NCI-H226 (cell line): ENCODE measurements at places on chromosomes 4 and X.

DNA sequence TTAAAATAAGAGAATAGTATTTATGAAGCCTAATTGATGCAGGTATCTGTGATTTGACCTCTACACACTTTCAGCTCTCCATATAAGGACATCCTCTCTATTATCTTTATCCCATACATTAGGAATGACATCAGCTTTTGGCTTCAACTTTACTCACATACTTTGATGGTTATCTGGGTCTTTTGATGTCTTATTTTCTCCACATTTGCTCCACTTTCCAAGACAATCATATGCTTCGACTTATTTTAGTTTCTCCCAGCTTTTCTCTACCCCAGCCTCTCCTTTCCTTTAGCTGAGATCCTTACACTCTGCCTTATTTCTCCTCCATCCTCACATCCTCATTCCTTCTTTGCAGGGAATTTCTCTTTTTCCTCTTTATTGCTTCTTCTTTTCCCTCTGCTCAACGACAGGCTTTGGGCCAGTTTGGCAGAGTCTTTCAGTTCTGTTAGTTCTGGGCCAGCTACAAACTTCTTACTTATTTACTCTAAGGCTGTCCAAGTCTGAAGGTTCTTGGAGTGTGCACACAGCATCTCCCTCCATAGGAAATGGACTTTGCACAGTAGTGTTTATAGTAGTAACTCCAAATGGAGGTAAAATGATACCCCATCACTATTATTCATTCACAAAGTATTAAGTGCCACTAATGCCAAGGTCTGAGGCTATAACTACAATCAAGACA, 50.5 kb downstream of the SLC4A4 start:
- DNase-seq, result no peak

DNA sequence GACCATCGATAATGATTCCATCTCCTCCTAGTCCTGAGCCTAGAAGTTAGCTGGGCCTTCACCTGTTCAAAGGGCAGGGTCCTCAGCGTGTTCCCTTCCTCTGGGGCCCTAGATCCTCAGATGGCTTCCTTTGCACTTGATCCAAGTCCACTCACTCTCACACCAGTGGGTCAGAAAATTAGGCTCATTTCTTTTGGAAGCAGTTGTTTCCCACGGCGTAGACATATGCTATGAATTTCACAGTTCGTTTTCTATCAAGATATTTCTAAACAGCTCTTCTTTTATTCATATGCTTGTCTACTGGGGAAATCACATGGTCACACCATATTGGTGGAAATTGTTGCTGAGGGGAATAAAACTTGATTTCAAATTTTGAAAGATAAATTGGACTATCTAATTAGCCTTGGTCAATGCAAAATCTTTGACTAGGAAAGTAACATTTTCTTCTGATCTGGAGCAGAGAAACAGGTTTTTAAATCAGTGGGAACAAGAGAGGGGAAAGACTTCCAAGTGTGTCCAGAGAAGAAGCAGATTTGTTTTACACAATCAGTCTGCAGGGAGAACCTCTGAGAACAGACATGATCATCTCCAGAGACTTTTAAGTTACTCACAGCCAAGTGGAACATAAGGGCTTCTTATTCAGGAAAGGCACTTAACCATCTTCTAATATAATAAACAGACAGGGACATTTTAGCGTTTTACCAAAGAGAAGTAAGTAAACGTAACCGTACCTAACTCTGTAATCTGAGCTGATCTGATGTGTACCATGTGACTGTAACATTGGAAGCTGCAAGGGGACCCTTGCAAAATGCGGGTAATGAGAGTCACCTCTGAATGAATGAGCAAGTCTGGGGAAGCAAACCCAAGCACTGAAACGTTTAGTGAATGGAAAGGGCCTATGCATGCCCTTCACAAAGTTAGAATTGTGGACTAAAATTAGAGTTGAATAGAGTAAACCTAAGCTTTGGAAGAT, 455.7 kb upstream of the FAT1 start:
- DNase-seq, result no peak

DNA sequence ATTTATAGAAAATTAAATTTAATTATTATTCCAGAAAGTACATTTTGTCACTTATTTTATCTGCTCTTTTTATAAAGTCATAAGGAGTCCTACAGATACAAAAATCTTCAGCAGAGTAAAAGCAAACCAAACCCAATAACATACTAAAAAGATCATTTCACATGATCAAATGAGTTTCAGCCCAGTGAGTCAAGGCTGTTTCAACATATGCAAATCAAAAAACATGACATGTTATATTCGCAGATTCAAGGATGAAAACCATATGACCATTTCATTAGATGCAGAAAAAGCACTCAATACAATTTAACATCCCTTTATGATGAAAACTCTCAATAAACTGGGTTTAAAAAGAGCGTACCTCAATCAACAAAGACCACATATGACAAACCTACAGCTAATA, 214.3 kb downstream of the FAT4 start:
- no peak for DNase-seq

GRCh38 chr4:89403826-89404225, 96.2 kb upstream of the GPRIN3 start:
- peak; percentile 7 for DNase-seq

GRCh38 chrX:147342197-147342596, 527.7 kb upstream of the CXorf51A start:
- DNase-seq, result no peak

DNA sequence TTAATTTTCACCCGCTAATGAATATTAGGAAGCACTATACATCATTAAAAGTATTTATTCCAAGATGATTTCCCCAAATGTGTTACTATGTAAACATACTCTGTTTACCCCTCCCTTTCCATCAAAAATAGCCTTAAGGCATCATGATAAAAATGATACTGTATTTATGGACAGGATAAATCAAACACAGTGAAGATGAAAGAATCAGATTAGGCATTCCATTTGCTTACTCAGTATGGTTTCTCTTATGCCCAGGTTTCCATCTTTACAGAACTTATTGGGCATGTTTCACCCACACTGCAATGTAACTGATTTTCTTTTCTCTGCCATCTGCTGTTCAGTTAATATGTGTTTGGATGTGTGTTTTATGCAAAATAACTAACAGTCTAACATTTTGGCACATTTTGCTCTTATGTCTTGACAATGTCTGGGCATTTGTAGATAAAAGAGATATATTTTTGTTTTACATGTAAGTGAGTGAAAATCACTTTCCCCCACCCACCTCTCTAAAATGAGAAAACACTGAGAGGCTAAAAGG, 445.2 kb downstream of the RPA4 start:
- DNase-seq, result no peak

- no peak for DNase-seq
These were observed 1000.4 kb downstream of the STPG2 start for GRCh38 chr4:97142893-97143292.

GRCh38 chr4:19993242-19993641, 258.5 kb upstream of the SLIT2 start:
- DNase-seq, result no peak

GRCh38 chrX:74325130-74326059, 21.4 kb downstream of the ZCCHC13 start:
- no peak for DNase-seq

DNA sequence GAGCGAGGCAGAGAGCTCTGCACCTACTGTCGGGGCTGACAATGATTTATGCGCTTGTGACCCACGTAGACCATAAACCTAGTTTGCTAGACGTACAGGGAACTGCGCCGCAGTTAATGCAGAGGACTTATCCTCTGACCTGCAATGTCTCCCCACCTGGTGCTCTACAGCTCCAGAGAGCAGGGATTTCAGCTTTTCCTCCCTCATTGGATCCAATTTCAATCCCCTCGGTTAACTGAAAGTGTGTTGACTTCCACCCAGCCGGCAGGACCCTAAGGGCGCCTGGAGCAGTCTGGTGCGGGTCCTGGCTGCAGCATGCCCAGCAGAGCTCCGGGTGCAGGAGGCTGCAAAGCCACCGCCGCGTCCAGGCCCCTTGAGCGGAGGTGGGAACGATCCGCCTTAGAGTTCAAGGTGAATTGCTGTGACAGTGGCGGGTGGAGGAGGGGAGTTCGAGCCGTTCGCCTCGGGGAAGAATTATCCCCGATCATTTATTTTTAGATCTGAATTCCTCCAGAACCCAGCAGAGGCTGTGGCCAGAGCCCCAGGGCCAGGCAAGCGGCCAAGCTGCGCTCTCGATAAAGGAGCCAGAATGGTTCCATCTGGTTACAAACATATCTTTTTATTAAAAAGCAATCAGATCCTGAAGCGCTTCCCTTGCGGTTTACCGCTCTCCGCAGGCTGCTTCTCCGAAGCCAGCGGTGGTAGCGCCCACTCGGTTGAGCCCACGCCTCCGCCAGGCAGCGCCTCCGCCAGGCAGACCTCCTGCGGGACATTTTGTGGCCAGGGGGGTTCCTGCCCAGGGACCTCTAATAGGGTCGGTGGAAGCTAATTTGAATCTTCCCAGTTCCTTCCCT, 66.0 kb downstream of the FBXO8 start:
- DNase-seq, result peak; percentile 2

- no peak for DNase-seq
These were observed 45.5 kb downstream of the CCNG2 start for GRCh38 chr4:77202491-77202890.

DNA sequence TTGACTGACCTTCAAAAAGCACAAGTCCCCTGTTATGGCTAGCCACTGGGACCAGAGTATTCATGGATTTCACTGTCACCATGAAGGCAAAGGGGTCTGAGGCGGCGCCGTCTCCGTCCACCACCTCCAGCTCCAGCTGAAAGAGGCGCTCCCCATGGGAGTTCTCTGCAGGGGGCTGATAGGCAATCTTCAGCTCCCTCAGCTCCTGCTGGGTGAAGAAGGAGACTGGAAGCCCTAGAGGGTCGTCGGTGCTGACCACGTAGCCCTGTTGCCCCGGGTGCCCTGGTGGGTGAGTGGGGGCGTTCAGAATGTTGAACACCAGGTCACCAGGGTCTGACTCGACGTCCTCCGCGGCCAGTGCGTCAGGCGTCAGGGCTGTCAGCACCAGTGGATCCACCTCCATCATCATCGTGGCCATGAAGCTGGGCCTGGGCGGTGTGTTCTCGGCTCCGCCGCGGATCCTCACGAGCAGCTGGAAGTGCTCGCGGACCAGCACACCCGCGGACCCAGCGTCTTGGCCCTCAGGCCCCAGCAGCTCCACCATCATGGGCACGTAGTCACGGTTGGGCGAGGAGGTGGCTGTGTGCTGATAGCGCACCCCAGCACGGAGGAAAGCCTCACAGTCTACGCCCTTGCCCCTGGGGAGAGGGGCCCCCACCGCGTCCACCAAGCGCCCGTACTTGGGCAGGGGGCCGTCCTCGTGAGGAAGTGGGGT, 987 bp downstream of the FREM3 start:
- no peak for DNase-seq

- no peak for DNase-seq
These were observed 76.7 kb upstream of the TMEM150C start for GRCh38 chr4:82638479-82638878.

GRCh38 chrX:20753076-20753475, 486.4 kb upstream of the RPS6KA3 start:
- no peak for DNase-seq

DNA sequence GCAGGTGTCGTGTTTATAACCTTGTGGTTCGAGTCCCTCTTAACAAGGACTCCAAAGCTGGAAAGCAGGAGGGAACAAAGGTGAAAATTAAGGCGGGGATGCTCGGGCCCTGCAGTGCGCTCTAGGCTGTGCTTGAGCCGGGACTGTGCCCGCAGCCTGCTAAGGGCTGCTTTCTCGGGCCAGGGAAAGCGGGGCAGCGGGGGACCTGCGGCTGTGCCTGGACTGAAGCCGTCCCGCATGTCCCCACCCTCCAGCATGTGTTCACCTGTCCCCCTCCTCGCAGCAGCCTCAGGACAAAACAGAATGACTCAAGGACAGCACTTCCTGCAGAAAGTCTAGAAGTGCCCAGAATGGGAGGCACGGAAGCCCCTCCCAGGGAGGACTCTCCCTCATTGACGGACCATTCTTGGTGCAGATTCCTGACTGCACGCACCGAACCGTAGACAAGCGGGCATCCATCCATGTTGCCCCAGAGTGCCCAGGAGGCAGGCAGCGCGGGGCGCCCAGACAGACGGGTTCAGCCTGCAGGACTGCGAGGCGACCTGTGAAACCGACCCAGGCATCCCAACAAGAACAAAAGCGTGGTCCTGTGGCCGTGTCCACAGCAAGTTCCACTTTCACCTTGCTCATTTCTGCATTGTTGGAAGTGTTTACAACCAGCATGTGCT, 342.9 kb downstream of the MAGEB5 start:
- DNase-seq, result no peak

DNA sequence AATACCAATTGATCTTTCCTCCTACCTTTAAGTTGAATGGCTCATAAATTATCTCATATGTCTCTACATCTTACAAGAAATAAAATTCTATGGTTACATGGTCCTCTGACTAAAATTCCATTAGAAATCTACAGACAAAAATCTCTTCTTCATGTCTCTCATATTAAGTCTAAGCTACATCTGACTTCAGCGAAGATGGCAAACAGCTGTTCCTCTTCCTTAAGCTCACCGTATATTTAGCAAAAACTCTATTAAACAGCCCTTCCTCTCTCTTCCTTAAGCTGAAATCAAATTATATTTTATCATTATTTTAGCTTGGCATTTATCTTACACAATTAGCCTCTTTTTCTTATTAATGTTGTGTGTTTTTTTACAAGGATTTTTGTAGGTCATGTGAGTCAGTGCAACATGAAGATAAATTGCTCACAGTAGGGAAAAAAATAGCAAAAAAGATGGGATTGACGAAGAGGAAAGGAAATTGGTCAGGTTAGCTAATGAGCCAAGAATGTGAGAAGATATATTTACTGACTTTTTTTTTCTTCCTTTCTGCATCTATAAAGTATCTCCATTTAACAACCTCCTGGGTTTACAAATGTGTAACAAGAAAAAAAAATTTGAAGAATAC, 2412.8 kb downstream of the ARAP2 start:
- peak; percentile 48 for DNase-seq

DNA sequence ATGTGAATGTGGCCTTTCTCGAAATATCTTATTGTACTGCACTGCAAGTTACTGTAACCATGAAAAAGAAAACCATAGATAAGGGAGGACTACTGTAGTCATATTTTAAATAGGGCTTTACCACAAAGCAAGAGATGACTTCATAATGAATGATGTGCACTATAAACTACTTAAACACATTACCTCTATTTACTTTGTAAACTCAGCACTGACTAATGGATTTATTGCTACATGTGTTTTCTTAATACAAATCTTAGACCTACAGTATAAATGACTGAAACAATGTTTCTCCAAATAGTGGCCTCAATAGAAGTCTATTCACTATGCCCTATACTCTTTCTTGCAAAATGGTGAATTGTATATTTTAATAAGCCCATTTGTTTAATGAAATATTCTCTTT, 61.1 kb downstream of the HDX start:
- peak; percentile 9 for DNase-seq

DNA sequence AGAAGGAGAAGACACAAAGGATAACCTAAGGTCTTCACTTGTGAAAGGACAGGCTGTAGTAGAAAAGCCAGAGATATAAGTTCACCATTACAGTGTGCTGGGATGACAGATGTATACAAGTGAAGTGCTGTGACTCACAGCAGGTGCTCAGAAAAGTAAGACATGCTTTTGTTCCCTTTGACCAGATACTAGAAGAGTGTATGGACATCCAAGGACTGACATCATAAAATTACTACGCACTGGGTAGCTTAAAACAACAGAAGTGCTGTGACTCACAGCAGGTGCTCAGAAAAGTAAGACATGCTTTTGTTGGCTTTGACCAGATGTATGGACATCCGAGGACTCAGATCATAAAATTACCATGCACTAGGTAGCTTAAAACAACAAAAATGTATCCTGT, 61.6 kb upstream of the BTC start:
- DNase-seq, result no peak
